Effector memory CD4-positive, alpha-beta T cell (primary cell): ENCODE measurements at places on chromosomes 16 and 17.
A peak's percentile ranks its signal among the peaks of the same experiment; 100 is the strongest.

DNA sequence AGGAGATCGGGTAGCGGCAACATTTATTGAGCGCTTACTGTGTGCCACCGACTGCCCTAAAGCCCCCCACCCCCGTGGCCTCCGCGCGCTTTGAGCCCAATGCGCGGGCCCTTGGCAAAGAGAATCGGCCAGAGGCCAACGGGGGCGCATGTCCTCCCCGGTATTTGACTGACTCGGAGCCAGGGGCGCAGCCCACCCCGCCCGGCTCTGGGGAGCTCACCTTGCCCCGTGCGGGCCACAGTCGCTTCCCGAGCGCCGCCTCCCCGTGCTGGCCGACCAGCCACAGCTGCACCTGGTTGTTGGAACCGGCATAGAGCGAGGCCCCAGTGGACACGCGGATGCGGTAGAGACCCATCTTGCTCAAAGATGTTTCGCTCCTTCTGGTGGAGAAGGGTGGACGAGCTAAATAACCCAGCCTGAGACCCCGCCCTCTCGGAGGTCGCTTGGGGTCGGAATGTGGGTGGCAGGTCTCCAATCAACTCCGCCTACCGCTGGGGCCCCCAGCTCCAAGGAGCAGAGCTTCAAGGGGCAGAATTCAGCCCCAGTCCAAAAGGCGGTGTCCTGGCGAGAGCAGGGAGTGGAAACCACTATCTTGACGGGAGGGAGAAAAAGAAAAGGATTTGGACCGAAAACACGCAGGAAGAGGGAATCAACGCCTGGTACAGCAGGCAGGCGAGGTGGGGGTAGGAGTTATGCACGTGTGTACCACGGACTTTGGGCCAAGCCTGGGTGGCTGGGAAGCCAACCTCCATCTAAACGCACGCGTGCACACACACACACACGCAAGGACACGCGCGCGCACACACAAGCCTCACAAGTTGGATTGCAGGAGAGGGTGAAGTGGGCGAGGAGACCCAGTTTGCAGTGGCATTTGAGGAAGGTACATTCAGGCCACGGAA is at the start of gene ALOX15:
Gene ALOX15, minus strand, starts transcription at position 382 of the 899 bp plus-strand sequence. Its CDS starts 27 bp downstream, at position 355.
- no peak for DNase-seq

DNA sequence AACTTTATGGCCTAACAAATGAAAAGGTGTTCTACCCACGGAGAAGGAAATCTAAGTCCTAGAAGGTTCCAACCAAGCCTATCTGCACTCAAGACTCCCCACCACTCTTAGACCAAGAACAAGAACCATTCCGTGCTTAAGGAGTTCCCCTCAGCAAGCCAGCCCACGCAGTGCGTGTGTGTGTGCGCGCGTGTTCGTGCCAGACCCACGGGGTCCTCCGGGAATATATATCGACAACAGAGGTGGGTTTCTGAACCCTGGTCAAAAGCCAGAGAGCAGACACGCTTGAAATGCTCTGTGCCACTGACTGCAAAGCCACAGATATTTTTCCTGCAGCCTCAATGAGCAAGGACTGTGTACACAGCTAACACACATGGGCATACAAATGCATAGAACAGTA is 70.7 kb downstream of the SLC39A11 start:
- no peak for DNase-seq

GRCh38 chr16:3023415-3023668 is 400 bp downstream of the HCFC1R1 start:
- DNase-seq = no peak

- DNase-seq = no peak
Measured at GRCh38 chr17:78965491-78965924, 14.2 kb downstream of the LGALS3BP start.

- DNase-seq = no peak
Measured at GRCh38 chr16:1057252-1057932, 15.2 kb upstream of the SSTR5 start.

- DNase-seq = no peak
Measured at GRCh38 chr17:17714261-17714866, 33.1 kb downstream of the RAI1 start.

DNA sequence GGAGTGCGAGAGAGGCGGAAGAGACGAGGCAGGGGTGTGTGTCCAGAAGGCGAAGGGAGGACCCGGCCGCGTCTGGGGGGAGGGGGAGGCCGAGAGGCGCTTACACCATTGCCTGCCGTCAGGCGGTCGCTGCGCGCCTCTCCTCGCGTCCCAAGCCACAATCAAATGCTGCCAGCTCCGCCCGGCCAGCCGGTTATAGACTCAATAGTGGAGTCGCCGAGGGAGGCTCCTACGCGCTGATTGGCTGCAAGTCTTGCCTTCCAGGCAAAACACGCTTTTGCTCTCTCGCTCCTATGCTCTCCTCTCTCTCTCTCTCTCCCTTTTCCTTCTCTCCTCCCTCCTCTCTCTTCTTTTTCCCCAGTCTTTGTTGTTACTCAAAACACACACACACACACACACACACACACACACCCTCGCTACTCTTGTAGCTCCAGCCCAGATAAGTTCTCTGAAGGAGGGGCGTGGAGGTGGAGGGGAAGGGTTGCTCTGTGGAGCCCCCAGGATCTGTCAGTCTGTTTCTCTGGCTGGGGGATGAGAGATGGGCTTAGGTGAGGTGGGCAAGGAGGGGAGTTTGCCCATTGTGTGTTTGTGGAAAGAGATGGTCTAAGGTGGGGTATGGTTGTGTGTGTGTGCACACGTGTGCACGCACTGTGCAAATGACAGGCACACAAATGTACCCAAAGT is at the start of gene DLX3:
Gene DLX3, minus strand, starts transcription at position 170 of the 684 bp plus-strand sequence. CDS start 226 bp downstream, outside the sequence.
- DNase-seq = no peak

- no peak for DNase-seq
Measured at GRCh38 chr17:10987786-10988185, 149.9 kb upstream of the PIRT start.

- no peak for DNase-seq
Measured at GRCh38 chr17:72183194-72183685, 62.4 kb downstream of the SOX9 start.

DNA sequence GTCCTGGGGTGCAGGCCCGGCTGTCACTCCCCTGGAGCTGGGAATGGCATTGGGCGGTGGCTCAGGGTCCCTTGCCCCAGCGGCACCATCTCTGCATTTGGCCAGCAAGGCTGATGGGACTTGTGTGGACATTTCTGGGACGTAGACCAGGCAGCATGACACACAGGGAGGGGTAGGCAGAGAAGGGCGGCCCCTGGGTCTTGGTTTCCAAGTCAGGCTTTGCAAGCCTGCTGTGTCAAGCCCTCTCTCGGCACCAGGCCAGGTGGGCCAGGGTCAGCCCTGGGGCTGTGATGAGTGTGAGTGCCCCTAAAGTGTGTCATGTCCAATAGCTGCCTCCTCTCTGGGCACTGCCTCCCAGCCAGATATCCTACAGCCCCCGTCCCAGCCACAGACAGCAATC is 335.2 kb downstream of the SEC14L1 start:
- DNase-seq = no peak

- DNase-seq = no peak
Measured at GRCh38 chr17:82525712-82526111, 6.2 kb downstream of the FOXK2 start.

DNA sequence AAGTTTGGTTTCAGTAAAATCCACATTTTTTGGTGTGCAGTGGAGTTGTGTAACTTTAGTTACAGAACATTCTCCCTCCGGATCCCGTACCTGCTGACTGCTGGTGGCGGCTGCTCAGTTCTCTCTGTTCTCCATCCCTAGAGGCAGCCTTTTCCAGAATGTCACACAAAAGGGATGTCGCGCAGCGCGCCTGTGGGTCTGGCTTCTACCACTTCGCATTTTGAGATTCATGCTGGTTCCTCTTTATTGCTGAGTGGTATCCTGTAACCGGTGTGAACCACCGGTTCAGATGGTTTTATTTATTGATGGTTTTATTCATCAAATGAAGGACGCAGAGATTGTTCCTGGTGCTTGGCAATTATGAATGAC is 981 bp upstream of the CEP131 start:
- no peak for DNase-seq

GRCh38 chr16:50889746-50890145 is 147.9 kb downstream of the CYLD start:
- DNase-seq = no peak

DNA sequence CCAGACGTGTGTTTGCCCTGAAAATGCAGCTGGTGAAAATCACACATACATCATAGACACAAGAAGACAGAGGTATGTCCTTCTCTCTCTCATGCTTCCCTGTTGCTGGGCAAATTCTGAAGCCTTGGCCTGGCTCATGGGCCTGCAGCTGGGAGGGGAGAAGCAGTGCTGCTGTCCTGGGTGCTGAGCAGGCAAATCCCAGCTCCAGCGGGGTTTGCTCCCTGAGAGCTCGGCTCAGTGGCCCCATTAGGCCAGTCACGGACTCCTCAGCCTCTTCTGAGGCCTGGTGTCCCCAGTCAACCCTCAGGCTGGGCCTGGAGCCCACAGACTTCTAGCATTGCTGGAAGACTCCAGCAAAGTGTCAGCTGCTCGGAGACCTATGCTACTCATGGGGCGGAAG is 11.7 kb downstream of the RHBDL3 start:
- DNase-seq = no peak

DNA sequence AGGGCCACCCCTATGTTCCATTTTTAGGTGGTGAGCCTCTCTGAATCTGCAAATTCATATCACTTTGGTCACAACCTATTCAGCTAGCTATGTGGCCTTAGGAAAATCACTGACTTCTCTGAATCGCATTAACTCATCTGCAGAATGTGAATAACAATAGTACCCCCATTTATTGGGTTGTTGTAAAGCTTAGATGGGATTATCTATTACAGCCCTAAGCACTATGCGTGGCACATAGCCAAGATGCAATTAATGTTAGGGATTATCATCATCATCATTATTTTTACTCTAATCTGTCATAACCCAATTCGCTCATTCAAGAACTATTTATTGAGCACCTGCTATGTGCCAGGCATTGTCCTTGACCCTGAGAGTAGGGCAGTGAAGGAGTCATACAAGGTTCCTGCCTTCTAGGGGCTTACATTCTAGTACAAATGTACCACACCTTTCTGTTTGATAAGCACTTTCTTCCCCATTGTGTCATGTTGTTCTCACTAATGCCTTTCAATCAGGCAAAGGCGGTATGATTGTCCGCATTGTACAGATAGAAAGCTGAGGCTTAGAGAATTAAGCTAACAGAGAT is 38.5 kb downstream of the CHD9 start:
- DNase-seq = no peak

DNA sequence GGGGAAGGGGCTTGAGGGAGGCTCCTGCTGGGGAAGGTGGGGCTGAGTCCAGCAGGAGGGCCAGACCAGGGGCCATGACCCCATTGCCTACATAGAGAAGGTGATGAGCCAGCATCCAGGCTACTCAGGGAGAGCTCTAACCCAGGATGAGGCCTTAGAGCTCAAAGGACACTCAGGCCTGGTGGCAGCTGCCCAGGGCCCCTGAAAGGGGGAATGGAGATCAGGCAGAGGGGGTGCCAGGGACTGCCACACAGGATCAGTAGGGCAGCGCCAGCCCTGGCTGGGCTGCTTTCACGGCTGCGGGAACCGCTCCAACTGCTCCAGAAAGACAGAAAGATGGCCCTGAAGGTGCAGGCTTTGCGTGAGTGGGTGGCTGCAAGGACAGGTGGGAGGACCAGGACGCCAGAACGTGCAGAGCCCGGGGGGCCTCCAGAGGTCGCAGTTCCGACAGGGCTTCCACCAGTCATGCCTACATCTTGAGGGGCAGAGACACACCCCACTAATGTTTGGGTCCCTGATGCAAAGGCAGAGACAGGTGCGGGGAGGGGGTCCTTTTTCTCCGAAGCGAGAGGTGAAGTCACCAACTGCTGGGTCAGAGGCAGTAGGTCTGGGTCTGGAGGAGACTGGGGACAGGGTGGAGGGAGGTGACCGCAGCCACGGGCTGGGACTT is 882 bp upstream of the ATP6V0C start:
- DNase-seq = no peak

DNA sequence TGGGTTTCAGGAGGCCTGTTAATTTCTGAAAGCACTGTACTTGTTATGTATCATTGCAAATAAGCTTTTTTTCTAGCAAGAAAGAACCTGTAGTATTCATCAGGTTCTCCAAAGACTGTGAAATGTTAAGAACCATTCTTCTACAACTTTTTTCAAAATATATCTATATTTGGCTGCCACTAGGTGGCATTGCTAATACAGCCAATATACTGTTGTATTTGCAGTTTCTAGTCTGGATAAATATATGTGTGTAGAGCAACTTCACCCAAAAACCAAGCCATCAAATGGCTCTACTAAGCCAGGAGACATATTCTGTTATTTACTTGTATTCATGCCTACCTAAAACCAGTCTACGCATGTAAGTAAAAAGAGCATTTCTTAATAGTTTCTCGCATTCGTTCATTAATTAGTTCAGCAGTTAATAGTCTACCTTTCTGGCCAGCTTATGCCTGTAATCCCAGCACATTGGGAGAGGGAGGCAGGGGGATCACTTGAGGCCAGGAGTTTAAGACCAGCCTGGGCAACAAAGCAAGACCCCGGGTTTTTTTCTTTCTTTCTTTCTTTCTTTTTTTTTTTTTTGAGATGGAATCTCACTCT is 39.5 kb downstream of the VMP1 start:
- DNase-seq = no peak

GRCh38 chr16:57898961-57899360 is 72.0 kb downstream of the CNGB1 start:
- no peak for DNase-seq

DNA sequence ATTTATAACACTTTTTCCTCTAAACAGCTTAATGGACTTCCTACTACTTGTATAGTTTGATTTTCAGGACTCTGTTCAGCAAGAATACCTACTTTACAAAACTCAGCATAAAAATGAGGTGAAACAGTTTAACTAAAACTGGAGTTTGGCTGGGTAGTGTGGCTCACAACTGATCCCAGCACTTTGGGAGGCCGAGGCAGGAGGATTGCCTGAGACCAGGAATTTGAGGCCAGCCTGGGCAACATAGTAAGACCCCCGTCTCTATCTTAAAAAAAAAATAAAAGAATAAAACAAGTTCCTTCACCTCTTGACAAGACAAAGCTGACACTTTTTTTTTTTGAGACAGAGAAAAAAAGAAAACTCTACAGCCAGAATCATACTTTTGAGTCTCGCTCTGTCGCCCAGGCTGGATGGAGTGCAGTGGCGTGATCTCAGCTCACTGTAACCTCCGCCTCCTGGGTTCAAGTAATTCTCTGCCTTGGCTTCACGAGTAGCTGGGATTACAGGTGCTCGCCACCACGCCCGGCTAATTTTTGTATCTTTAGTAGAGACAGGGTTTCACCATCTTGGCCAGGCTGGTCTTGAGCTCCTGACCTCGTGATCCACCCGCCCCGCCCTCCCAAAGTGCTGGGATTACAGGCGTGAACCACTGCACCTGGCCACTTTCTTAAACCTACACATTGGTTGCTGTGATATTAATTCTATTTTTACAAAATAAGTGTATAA is 2.6 kb downstream of the PDF start:
- DNase-seq = no peak

DNA sequence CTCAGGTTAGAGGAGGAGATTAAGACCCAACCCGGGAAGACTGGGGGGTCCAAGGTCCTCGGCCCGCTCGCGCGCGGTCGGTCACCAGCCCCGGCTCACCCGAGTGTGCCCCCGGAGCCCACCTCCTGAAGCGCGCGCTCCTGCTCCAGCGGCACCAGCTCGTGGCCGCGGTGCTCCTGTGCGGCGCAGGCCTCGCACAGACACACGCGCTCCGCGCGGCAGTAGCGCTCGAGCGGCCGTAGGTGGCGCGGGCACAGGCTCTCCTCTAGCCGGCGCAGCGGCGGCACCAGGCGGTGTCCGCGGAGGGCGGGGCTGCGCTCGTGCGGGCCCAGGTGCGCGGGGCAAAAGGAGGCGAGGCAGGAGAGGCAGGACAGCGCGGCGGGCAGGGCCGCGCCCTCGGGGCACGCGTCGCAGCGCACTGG is 618 bp downstream of the TRIM47 start:
- DNase-seq = peak; percentile 39
